IMR-90 (cell line): ENCODE measurements at places on chromosomes 12 and 14. TPM values are rescaled to one million over a fixed set of nuclear protein-coding genes. Genes with fewer than 3 reads are reported as not detected.

IRAK3 gene
- polyA plus RNA-seq = 0.34 and 0.53 TPM in 2 replicates

FITM1 gene
- polyA plus RNA-seq = not detected in 2 replicates

RHOJ gene
- 33.9 and 45.1 TPM in 2 replicates for polyA plus RNA-seq

CARMIL3 gene
- 0.03 TPM in 1 of 2 replicates, not detected in the other for polyA plus RNA-seq

MUCL1 gene
- polyA plus RNA-seq = not detected in 2 replicates

TAS2R42 gene
- polyA plus RNA-seq = not detected in 2 replicates

FAM90A1 gene
- 0.09 and 0.11 TPM in 2 replicates for polyA plus RNA-seq

FLVCR2 gene
- polyA plus RNA-seq = 0.94 and 1.0 TPM in 2 replicates

GRCh38 chr14:100439781-100440180 lies 116.6 kb downstream of the SLC25A47 start:
- DNase-seq = no peak

DNA sequence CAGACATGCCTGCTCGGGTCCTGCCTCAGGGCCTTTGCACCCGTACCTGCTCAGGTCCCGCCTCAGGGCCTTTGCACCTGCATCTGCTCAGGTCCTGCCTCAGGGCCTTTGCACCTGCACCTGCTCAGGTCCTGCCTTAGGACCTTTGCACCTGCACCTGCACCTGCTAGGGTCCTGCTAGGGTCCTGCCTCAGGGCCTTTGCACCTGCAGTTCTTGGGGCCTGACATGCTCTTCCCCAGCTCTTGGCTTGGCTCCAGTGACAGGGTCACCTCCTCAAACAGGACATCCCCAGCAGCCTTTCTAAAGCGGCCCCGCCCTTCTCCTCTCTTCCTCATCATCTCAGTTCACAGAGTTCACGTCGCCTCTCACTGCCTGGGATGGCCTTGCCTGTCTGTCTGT lies 54.9 kb upstream of the NCOR2 start:
- no peak for DNase-seq

- peak; percentile 26 for DNase-seq
Observed at GRCh38 chr12:51320695-51321320, 3.2 kb downstream of the BIN2 start.

GRCh38 chr14:88481794-88482193 lies 73.0 kb downstream of the PTPN21 start:
- DNase-seq = peak; percentile 30

GRCh38 chr14:81859046-81859445 lies 325.4 kb upstream of the SEL1L start:
- DNase-seq = no peak

DNA sequence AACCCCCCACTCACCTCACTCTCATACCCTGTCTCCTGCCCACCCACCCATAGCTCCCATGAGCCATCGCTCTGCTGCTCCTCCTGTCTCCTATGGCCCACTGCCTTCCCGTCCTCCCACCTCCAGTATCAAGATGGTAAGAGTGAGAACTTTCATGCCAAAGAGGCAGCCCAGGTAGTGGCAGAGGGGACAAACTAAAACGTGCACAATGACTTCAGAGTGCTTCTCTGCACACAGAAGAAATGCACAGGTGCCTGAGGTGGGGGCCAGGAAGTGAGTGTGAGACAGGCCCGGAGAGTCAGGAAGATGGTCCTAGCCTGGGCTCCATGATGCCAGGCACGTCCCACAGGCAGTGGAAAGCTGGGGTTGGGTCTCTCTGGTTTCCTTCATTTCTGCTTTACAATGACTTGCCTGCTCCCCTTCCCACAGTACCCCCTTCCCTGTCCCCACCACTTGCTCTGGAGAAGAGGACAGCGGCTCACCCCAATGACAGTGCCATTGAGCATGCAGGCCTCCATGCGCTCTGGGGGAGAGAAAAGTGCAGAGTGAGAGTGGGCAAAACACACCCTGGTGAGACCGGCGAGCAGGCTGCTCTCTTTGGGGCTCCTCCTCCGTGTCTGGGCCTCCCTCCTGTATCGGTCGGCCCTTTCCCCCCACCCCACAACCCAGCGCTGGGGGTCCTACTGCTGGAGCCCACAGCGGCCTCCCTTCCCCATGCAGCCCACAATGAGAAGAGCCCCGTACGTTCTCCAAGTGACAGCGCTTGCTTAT lies 22.8 kb upstream of the ANO2 start:
- DNase-seq = no peak

DNA sequence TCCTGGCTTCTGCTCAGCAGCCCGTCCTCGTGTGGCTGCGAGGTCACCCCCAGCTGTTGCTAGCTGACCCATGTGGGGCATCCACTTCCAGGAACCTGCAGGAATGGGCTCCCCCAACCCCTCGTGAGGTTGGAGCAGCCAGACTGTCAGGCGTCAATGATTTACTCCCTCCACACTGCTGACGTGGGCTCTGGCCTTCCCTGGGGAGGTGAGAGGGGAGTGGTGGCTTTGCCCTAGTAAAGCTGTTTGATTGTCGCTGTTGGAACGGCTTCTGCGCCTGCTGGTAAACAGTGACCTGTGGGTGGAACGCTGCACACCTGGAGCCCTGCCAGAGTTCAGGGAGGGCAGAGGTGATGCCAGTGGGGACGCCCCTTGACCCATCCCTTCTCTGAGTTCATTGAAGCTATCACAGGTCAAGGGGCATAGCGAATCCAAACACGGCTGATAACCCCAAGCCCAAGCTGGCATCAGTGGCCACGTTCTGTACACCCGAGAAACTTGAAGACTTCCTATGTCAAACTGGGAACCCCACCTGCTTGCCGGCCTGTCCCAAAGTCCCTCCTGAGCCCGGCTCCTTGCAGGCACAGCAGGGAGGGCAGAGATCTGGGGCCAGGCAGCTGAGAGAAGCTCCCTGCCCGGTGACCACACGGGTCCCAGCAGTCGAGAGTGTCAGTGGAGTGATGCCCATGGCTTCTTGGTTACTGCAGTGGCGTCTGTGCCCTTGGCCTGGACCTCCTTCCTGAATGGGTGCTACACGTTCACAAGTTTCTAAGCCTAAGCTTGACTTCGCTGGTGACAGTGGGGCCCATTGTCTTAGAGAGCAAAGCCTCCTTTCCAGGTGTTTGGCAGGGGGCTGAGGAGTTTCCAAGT lies 2.7 kb downstream of the ASPG start:
- DNase-seq = no peak

- DNase-seq = no peak
Observed at GRCh38 chr14:95322651-95323050, 2.9 kb upstream of the CLMN start.

- peak; percentile 58 for DNase-seq
Observed at GRCh38 chr12:5745251-5745888, 199.7 kb downstream of the ANO2 start.

DNA sequence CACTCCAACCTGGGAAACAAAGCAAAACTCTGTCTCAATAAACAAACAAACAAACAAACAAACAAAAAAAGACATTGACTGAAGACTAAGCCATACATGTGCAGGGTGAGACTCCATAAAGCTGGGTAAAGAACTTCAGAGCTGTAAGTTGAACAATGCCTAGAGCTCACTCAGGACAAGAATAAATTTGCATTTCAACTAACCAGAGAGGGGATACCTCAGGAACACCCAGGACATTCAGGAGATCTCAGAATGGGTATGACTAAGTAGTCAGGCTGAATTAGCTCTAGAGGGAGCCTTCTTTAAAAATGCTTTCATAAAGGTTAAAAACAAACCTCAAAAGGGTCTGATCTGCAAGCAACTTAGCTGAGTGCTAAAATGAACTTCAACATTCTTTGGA lies 267.7 kb upstream of the DIO3 start:
- DNase-seq = no peak

DNA sequence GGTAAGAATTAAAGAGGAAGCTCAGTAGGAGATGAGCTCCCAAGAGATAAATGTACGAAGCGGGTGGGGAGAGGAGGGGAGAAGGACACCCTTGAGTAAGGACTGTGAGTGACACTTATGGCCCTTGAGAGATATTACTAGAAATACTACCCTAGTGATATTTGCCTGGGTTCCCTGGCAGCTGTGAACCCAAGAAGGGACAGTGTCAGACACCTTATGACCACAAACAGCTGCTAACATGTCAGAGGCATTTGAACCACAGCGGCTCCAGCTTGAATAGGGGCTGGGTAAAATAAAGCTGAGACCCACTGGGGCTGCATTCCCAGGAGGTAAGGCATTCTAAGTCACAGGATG lies 19.6 kb upstream of the SLC6A12 start:
- no peak for DNase-seq

DNA sequence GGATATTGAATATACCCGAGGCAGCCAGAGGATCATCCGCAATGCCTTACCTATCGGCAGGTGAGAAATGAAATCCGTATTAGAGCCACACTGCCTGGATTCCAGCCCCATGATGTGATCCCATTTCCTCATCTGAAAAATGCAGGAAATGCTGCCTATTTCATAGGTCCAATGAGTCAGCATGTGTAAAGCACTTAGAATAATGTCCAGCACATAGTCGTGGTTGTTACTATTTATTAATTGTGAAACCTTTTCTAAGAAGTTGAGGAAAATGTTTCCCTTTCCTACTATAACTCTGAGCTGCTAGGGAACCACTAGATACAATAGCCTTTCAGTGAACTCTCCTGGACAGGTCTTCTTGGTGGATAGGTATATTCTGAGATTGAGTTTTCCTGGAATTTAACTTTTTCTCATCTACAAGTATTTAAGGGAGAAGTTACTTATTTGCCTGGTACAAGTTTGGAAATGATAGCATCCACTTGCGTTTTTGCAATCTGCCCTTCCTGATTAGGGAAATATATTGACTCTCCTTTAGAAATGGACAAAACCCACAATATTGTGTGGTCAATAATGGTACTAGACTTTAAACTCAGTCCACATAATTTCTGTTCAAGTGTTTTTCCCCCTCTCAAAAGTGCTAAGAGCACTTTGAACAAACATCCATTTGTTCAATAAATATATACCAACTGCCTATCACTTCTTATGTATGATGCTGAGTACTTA lies 12.2 kb downstream of the POLR3B start:
- DNase-seq = peak; percentile 88

DNA sequence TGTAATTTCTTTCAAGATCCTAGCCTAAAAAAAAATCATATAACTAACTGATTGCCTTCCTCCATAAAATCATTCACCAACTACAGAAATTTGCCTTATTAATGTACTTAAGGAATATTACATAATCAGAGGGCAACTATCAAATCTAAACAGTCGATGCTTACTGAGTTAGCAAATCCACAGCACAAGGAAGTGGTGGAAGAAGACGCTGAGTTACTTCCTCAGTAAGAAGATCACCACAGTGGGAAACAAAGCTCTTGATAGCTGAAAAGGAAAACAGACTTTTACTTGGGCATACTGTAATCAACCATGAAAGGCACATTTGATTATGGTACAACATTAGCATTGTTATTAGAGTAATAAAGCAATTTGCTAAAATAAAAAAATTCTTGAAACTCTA lies 48.7 kb downstream of the HEATR5A start:
- DNase-seq = no peak

DNA sequence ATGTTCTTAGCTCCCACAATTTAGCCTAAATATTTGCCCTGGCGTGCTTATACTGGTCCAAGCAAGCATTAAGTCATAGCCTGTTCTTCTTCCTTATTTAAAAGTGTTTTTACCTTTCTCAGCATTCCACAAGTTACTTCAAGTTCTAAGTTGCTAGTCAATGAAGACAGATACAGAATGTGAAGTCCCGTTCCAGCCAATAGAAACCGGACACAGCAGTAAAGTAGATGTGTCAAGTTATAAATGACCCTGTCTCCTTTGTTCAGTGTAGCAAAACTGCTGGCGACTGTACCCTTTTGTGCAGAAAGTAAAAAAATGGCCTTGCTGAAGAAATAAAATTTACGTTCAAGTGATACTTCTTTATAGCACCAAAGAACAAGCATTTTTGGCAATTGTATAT lies 3.9 kb downstream of the SNAPC1 start:
- no peak for DNase-seq

- peak; percentile 60 for DNase-seq
Observed at GRCh38 chr12:100733817-100734593, 60.6 kb upstream of the ANO4 start.

GRCh38 chr14:101251812-101252442 lies 309.4 kb upstream of the DIO3 start:
- no peak for DNase-seq

GRCh38 chr12:90791445-90791844 lies 163.5 kb downstream of the CCER1 start:
- no peak for DNase-seq

- DNase-seq = no peak
Observed at GRCh38 chr12:3328081-3328480, 162.9 kb upstream of the PRMT8 start.

DNA sequence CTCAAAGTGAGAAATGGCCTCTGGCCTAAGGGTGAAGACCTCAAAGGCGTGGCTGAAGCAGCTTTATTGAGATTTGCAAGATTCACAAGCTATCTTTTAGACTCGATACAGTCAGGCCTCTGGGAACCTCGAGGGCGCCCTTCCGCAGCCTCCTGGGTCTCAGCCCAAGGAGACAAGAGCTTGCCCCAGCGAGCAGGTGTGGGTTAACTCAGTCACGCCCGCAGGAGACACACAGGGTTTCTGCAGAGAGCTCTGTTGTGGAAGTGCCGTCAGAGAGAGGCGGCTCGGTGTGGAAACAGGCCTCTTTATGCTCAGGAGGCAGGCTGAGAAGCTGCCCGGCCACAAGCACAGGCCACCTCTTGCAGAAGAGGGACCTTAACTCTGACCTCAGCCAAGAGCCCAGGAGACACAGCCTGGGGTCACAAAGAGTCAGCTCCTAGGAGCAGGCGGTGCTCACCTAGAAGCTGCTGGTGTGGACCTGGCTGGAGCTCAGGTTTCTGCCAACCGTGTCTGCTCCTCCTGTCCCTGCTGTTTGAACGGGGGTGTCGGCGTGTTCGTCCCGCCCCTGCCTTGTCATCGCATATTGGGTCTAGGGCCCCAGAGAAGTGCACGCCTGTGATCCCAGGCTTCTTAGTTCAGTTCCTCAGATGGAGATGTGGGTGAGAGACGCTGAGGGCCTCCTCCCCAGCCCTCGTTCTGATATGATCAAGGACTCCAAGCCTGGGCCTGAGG lies 42.1 kb upstream of the FBRSL1 start:
- DNase-seq = no peak

DNA sequence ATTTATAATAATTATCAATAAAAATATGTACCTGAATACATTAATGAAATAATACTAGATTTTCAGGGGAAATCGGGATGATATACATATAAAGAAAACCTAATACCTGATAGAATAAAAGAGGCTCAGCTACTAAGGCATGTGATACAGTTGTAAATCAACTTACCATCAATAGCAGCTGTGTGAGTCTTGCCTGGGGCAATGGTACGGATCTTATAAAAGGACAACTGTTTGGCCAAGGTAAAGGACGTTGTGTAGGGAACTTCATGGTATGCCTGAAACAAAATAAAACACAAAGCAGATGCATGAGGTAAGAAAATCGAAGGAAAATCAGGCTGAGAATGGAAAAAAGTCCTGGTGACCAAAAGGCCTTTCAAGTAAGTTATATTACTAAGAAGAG lies 25.4 kb downstream of the NEK9 start:
- DNase-seq = no peak

GRCh38 chr12:4417455-4417854 lies 28.2 kb downstream of the FGF6 start:
- DNase-seq = no peak

- DNase-seq = no peak
Observed at GRCh38 chr14:56297449-56297848, 179.2 kb downstream of the PELI2 start.

DNA sequence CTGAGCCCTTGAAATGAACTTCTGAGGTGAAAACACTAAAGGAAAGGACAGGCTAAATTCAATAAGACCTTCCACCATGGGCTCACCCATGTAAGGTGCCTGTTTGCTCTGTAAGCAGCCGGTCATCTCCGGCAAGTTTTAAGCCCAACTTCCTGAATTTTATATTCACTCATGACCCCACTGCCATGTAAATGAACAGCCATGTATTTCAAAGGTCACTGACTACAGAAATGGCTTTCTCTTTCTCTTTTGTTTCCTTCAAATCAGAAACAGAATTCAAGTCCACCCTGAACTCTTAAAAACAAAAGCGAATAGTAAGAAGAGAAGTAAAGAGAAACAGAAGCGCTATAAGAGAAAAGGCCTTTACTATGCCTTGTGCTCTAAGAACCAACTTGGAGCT lies 61.7 kb upstream of the OVCH1 start:
- no peak for DNase-seq
